DMS153 (cell line): ENCODE measurements at places on chromosomes 1 and 21.
A peak's percentile ranks its signal among the peaks of the same experiment; 100 is the strongest.

- DNase-seq: no peak
Measured at GRCh38 chr1:183777328-183777727, 27.6 kb upstream of the RGL1 start.

GRCh38 chr1:170560681-170561285, 28.8 kb downstream of the GORAB start:
- no peak for DNase-seq

- DNase-seq: no peak
Measured at GRCh38 chr1:175822580-175822979, 79.2 kb upstream of the TNR start.

GRCh38 chr1:29513357-29513756, 277.0 kb downstream of the PTPRU start:
- peak; percentile 19 for DNase-seq

- DNase-seq: no peak
Measured at GRCh38 chr1:64000021-64000420, 203.4 kb upstream of the UBE2U start.

GRCh38 chr1:114462341-114462740, 48.7 kb downstream of the TRIM33 start:
- DNase-seq: no peak

DNA sequence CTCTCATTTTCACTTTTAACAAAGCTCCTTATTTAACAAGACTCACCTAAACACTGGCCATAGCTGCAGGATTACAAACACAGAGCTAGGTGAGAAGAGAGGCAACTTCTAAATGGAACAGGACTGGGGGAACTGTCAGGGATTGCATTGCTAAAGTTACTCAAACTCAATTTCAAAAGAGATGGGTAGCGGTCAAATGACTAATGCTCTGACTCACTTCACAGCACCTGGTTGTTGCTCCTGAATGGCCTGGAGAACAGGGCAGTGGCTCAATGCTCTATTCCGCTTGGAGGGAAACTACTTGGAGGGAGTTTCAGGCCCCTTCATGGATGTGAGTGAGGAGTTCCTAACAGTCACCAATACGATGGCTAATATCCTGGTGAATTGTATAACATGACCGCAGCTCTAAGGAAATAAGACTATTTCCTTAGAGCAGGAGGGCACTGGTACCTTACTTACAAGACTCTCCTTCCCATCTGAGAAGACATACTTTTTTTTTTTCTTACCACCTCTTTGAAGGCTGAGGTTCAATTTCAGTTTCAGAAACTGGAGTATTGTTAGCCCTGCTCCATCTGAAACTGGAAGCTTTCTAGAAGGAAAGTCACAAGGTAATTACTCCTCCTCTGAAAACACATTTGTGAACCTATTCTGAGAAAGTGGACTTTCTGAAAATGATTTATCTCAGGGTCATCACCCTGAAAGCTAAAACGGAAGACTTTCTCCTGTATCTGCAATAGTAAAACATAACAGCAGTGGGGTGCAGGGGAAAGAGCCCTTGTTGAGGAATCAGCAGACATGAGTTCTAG, 9.5 kb downstream of the DPT start:
- DNase-seq: no peak

- no peak for DNase-seq
Measured at GRCh38 chr1:8844501-8845006, 27.1 kb upstream of the RERE start.
